Aorta (tissue), 5 donors: ENCODE measurements at places on chromosomes 1 and 21. TPM values are rescaled to one million over a fixed set of nuclear protein-coding genes. Genes with fewer than 3 reads are reported as not detected.

DNA sequence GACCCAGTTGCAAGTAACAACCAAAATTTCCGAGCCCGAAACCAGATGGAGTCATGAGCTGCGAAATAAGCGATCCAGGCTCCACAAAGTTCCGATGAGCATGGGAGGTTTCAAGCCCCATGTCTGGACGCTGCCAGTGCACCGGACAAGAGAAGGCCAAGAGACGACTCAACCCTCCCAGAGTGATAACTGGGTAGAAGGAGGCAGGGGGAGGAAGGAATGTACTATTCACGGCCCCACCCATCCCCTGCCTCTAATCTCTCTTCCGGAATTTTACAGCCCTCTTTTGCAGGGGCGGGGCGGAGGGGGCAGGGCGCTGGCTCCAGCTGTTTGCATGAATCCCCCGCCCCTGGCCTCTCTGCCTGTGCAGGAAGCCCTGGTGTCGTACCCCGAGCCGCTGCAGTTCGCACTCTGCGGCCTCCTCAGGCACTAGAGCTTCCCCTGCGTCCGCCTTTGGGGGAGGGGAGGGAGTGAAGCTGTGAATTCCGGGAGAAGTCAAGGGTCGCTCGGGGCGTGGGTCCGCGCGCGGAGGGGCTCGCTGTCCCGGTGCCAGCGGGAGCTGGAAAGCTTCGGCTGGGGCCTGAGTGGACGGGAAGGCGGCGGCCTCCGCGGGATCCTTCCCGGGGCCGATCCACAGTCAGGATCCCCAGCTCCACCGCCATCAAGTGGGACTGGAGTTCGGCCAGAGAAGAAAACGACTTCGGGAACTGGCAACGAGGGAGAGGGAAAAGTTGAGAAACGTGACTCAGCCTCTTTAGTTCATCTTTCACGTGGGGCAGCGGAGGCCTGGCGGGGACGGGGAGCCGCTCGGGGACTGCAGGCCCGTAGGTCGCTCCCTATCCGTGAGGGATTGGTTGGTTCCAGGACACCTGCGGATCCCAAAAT is 6.3 kb upstream of the PTP4A2 start:
- H3K27me3 ChIP-seq: no peaks in the 10 kb centered on the region
- H3K4me1 ChIP-seq: no peaks in the 10 kb centered on the region
- peak overlapping the region; percentile 2 for H3K27ac ChIP-seq
- H3K4me3 ChIP-seq: peak overlapping the region; percentile 24
- H3K36me3 ChIP-seq: no peaks in the 10 kb centered on the region
- DNase-seq: peak; percentile 96

The FMN2 gene
- total RNA-seq: 0.94 TPM

- H3K27ac ChIP-seq: no peak overlapping the region
- DNase-seq: no peak
- H3K36me3 ChIP-seq: no peaks in the 10 kb centered on the region
- H3K27me3 ChIP-seq: no peaks in the 10 kb centered on the region
- no peaks in the 10 kb centered on the region for H3K4me1 ChIP-seq
These were observed 72.5 kb downstream of the SYDE2 start for GRCh38 chr1:85128316-85128715.

- no peaks in the 10 kb centered on the region for H3K27me3 ChIP-seq
- H3K36me3 ChIP-seq: no peaks in the 10 kb centered on the region
- no peak overlapping the region for H3K27ac ChIP-seq
- no peak overlapping the region for H3K4me3 ChIP-seq
- H3K4me1 ChIP-seq: no peaks in the 10 kb centered on the region
These were observed 341.2 kb downstream of the PTPRU start for GRCh38 chr1:29577512-29577911.

DNA sequence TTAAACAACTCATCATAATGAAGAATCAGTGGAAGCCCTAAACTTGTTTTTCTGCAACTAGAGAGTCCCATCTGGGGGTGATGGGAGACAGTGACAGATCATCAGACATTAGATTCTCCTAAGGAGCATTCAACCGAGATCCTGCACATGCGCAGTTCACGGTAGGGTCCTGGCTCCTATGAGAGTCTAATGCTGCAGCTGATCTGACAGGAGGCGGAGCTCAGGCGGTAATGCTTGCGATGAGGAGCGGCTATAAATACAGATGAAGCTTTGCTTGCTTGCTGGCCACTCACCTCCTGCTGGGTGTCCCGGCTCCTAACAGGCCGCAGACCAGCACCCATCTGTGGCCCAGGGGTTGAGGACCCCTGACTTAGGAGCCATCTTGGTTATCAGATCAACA is 247.2 kb downstream of the FMN2 start:
- H3K36me3 ChIP-seq: no peaks in the 10 kb centered on the region
- no peak overlapping the region for H3K4me3 ChIP-seq
- no peaks in the 10 kb centered on the region for H3K27me3 ChIP-seq
- DNase-seq: no peak
- no peaks in the 10 kb centered on the region for H3K4me1 ChIP-seq

GRCh38 chr1:31183927-31184554 is 55.6 kb downstream of the NKAIN1 start:
- H3K27ac ChIP-seq: no peak overlapping the region
- no peaks in the 10 kb centered on the region for H3K4me1 ChIP-seq
- no peaks in the 10 kb centered on the region for H3K27me3 ChIP-seq

The RIPPLY3 gene
- not detected for total RNA-seq

DNA sequence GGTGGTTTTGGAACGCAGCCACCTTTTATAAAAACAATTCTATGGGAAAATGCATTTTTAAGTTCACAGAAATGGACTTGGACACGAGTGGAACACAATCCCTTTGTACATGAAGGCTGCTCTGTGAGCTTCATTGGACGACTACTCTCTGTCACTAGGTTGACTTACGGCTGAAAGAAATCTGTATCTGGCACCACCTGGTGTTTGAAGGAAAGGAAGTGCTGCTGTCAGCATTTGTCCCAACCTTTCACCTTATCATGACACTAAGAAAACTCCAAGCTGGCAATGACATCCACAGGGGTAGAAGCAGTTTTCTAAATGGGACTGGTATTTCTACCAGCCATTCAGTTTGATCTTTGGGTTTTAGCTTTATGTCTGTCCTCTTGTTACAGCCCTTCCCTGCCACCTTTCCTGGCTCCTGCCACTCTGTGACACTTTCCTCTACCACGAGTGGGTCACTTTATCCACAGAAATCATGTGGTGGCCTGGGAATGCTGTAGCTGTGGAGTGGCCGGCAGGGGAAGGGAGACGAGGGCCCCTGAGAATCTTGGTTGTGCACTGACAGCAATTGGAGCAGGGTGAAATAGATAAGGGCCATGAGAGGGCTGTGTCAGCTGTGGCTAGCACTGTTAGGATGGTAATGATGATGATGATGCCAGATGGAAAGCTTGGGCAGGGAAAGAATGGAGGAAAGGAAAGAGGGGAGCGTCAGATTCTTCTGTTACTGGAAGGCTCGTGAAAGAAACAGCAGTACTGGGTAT is 85.2 kb downstream of the TBX19 start:
- H3K36me3 ChIP-seq: no peaks in the 10 kb centered on the region
- DNase-seq: no peak
- no peak overlapping the region for H3K4me3 ChIP-seq
- no peaks in the 10 kb centered on the region for H3K4me1 ChIP-seq

The GPR137B gene
- total RNA-seq: 19.2 TPM

DNA sequence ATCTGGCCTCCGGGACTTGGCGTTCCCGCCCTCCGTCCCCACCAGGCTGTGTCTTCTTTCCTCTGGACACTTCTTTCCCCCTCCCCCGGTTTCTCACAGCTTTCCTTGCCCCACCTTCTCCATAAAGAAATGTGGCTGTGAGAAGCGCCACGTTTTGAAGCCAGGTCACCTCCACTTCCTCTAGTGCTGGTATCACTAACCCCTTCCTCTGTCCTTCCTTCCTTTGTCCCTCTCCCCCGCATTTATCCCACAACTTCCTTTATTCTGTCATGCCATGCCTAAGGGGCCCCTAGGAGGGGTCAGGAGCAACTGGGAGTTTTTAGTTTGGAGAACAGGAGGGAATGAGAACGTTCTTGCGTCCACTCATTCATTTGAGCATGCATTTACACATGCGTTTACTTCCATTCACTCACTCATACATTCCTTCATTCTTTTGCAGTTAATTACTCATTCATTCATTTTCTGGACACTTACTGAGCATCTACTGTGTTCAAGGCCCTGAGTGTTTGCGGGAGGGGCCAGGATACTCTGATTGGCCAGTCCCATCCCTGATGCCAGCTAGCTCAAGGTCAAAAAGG is 5.0 kb upstream of the ACOT11 start:
- H3K4me3 ChIP-seq: no peak overlapping the region
- no peaks in the 10 kb centered on the region for H3K27me3 ChIP-seq
- peak overlapping the region; percentile 46 for H3K27ac ChIP-seq
- H3K36me3 ChIP-seq: no peaks in the 10 kb centered on the region

The FCRL3 gene
- total RNA-seq: 0.10 TPM
